ENCODE measurements at places on chromosomes 5 and 9.

- DNase-seq, result no peak
Measured at GRCh38 chr9:79674052-79674777, 102.5 kb downstream of the TLE4 start.

- no peak for DNase-seq
Measured at GRCh38 chr5:38362713-38363112, 104.4 kb downstream of the EGFLAM start.

GRCh38 chr9:1201901-1202300 lies 151.7 kb downstream of the DMRT2 start:
- no peak for DNase-seq

DNA sequence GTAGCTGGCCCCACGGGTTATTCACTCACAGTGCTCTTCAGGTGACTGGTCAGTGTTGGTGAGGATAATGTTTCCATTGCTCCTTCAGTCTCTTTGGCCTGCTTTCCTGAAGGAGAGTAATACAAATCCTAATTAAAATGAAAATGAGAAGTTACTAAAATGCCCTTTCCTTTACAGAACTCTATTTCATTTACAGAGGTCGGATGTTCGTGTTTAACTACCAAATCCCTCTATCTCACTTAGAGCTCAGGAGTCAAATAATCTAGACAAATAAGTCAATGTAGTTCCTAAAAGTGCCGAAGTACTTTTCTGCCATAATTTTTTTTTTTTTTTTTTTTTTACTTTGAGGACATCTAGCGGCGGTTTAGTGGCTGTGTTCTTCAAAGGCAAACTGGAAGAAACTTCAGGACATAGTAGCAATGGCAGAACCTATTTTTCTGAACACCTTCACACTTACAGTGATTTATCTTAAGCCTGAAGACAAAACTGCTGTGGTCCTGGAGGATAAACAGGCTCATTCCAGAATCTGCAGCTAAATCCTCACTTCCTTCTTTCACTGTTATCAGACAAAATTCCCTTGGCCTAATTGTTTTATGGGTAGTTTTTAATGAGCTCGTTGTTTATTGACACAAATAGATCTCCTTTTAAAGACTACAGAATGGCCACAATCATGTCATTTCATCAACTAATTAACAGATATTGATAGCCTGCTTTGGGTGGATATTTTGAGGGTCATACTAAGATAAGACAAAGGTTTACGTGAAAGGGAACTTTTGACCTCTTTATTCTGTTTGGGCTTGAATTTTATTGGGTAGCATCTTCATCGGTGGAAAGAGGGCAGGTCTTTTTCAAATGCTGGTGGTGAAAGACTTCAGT lies 207.6 kb upstream of the DMRTA1 start:
- DNase-seq, result no peak

DNA sequence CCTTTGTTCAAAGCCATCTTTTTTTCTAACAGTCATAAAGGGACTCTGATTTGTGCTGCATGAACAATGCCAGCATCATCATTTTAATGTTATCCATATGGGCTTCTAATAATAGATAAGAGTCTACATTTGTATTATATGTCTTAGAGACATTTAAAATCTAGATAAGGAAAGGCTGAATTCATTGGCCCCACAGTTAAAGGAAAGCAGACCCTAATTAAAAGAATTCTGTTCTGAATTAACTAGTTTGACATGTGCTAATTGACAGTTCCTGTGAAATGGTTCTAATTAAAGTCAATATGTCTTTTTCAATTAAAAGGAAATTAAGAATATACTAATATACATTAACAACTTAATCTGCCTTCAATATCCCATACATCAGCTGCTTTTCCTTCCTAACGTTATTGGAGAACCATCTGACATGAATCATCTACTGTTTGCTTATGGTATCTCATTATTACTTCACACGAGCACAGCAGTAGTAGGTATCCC lies 104.7 kb downstream of the NR2F1-AS1 start:
- no peak for DNase-seq

- peak; percentile 53 for DNase-seq
Measured at GRCh38 chr5:170791325-170791954, 7.9 kb downstream of the GABRP start.

GRCh38 chr9:107039542-107039941 lies 176.6 kb downstream of the ZNF462 start:
- DNase-seq, result no peak

All from activated naive CD4-positive, alpha-beta T cell treated with anti-CD3 and anti-CD28 coated beads for 36 hours (primary cell).